ENCODE measurements at places on chromosomes 2 and 18. TPM values are rescaled to one million over a fixed set of nuclear protein-coding genes. Genes with fewer than 3 reads are reported as not detected.
A peak's percentile ranks its signal among the peaks of the same experiment; 100 is the strongest.

GRCh38 chr2:41935825-41936224 lies 112.0 kb upstream of the PKDCC start:
- peak; percentile 29 for DNase-seq

DNA sequence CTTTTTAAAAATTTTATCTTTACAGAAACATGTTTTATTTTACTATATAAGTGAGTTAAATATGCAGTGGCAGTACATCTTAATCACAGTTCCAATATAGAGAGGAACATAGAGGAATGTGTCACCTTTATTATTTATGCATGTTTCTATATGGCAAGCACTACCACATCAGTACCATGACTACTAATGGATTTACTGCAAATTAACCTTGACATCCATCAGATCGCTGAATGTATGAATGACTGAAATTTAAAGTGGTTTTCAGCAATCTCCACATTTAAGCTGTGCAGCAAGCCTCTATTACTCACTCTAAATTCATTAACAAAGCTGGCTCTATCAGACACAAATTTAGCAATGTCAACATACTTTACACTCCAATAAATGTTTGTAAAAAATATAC lies 790.6 kb downstream of the NRXN1 start:
- DNase-seq, result no peak

- no peak for DNase-seq
These were observed 108.2 kb upstream of the MYCN start for GRCh38 chr2:15832030-15832709.

- DNase-seq, result no peak
These were observed 4.3 kb upstream of the SNTG2 start for GRCh38 chr2:946073-946948.

Gene SERPINB7
- total RNA-seq, result 3.0 TPM

- DNase-seq, result no peak
These were observed 34.2 kb downstream of the CHST10 start for GRCh38 chr2:100383306-100383705.

GRCh38 chr2:174332217-174332963 lies 2.4 kb upstream of the SP9 start:
- DNase-seq, result no peak

DNA sequence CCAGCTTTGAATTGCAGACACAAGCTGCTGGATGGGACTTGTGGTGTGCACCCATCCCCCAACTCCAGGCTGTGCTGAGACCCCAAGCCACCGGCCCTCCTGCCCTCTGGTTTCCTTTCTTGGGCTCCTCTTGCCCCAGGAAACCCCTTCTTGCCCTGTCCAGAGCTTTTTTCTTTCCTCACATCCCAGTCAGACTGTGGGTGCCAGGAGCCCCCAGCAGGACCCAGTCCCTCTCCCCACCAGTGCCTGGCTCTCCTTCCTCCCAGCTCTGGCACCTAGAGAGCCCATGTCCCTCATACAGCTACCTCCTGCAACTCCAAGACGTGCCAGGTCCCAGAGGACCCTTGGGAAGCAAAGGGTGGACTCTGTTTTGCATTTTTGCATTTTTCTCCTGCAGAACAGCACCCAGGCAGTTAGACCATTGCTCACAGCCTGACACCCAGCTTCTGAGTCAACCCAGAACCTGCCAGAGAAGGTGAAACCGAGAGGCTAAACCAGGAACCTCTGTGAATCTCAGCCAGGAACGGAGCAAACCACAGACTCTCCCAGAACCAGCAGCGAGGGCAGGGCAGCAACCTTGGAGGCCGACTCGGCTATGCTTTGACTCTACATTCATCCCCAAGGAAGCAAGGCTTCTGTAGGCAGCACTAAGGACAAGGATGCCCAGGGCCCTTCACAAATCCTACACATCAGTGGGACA lies 221.1 kb downstream of the ANAPC1 start:
- DNase-seq, result peak; percentile 22

Gene MC5R
- total RNA-seq, result not detected

DNA sequence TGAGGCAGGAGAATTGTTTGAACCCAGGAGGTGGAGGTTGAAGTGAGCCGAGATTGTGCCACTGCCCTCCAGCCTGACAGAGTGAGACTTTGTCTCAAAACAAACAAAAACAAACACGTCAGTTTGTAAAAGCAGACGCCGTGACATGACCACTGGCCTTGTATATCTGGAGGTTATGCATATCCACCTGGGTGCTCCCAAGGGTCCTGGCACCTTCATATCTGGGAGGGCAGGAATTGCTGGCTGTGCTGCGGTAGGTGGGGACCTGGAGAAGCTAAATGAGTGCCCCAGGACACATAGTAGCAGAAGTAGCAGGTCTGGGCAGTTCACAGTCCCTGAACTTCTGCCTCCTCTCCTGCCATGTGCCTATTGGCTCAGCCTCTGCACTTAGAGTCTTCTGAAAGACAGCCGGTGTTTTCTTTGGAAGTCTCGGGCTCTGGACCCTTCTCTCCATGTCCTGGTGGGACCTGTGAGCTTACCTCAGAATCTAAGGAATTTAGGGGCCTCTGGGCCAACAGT lies 30.9 kb upstream of the IL1R2 start:
- DNase-seq, result no peak

DNA sequence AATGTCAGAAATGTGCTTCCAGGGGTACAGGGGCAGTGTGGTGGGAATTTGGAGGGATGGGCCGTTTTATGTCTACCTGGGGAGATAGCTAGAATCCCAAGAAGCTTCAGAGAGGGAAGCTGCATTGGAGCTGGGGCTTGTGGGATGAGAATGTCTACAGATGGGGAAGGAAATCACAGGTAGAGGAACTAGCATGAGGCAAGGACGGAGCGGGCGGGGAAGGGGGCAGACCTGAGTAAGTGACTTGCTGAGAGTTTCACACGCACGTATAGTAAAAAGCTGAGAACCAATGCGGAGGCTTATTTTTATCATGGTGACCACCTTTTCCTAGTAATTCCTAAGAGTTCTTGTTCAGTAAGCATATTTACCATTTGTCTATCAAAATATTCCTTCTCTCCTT lies 6.3 kb downstream of the C2orf80 start:
- no peak for DNase-seq

Gene VWC2L
- total RNA-seq, result not detected

- DNase-seq, result peak; percentile 92
These were observed 24.1 kb upstream of the EPHA4 start for GRCh38 chr2:221596192-221596591.

GRCh38 chr2:74007121-74007520 lies 22.4 kb downstream of the TET3 start:
- no peak for DNase-seq

- no peak for DNase-seq
These were observed 75.4 kb downstream of the MEMO1 start for GRCh38 chr2:31935370-31935769.

GRCh38 chr2:65049010-65049639 lies 7.1 kb upstream of the CEP68 start:
- no peak for DNase-seq

All from fibroblast of lung (primary cell).